ENCODE measurements at places on chromosomes 6 and 20.

GRCh38 chr6:128512296-128512695 is 8.1 kb downstream of the PTPRK start:
- DNase-seq: no peak

DNA sequence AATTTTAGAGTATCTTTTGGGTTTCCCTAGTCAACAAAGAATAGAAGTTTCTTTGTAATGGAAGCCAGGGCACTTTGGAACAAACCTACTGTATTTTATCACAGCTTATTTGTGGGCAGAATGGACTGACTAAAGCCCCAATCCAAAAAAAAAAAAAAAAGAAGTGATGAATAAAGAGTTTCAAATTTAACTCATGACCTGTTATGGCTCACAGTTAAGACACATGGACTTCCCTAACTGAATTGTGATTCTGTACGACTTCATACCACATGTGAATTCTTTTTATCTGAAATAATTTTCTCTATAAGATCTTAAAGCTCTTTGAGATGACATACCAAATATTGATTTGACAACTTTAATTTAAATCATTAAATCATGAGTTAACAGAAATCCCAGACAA is 77.2 kb downstream of the FILIP1 start:
- no peak for DNase-seq

DNA sequence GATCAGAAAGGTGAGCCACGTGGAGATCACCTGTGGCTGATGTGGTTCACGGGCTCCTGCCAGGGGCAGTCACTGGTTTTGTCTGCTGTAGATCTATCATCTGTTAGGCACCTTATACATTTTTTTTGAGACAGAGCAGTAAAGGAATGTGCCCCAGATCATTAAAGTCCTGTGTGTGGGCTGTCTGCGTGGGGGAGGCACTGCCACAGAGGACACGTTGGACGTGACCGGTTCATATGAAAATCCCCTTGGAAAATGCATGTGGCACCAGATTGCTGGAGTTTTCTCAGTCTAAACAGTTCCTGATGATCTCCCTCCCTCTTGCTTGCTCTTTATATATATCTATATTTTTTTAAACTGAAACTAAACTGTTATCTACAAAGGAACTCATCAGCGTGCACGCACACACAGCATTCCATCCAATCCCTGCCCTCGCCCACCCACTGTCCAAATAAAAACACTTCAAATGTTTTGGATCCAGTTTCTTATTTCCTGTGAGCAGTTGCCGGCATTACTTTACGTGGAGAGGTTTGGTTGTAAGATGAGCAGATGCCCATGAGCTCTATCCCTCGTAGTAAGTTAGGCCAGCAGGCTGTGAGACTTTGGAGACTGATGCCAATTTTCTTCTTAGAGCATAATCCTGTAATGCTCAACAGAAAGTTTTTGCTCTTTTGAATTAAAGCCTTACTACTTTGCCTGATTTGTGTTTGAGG is 161.6 kb upstream of the EXOC2 start:
- no peak for DNase-seq

DNA sequence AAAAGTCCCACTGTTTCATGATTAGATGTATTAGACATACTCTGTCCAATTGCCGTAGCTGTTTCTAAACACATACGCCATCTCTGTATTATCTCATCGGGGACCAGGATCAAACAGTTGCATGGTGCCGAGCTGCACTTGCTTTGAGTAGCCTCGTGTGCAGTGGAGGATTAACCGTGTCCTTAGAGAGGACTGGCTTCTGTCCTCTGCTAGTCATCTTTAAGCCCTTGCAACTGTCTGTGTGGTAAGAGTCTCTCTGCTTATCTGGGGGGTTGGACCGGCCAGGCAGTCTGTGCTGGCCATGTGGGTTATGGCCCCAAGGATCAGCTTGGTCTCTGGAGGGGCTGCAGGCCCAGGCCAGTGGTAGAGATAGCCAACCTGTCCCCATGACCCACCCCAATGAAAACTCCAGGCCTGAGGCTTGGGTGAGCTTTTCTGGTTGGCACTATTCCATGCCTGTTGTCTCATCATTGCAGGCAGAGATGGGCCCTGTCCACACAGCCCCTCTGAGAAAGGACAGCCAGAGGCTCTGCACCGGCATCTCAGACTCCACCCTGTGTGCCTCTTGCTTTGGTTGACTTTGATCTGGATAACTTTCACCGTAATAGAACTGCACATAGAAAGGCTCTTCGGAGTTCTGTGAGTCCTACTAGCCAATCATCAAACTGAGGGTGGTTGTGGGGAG is 137.3 kb upstream of the SNX9 start:
- DNase-seq: no peak

DNA sequence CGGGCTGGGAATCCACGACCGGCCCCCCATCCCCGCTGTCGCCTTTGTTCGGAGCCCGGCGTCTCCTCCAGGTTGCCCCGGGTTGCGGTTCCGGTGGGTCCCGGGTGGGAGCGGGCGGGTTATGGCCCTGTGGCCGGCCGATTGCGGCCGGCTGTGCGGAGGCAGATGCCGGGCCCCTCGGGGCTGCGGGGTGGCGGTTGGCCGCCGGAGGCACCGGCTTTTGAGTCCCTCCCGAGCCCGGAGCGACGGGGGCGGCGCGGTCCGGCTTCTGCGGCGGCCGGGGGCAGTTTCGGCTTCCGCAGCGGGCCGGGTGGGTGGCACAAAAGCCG is 431 bp downstream of the LOC128125822 start:
- no peak for DNase-seq

DNA sequence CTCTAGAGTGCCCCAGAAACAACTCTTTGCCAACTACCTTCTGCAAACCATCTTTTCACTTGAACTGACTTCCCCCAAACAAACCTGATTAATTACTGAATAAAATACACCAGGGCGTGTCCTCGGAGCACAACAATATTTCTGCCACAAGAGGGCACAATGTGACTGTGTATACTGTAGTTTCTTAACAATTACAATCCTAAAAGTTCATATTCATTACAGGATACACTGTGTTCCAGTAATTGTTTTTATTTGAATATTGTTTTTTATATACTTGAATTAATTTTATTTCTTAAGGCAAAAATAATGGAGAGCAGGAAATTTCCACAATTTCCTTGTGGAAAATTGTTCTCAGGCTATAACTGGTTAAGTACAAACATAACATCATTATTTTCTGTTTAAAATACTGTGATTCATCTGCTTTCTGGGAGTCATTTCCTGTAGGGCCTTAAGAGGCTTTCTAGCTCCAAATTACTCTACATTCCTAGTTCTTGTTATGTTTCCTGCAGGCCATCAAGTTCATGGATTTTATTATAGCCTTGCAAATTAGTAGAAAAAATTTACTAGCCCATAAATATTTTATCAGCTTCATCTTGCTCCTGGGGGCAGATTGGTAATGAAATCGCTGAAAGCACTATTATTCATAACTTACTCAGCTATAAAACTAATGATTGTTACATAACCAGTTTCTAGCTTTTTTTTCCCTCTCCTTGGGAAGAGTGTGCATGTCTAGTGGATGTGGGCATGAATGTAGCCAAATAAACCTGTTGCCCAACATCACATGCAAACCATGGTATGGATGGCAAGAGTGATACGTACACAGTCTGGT is 51.9 kb upstream of the SLC22A16 start:
- peak; percentile 69 for DNase-seq

DNA sequence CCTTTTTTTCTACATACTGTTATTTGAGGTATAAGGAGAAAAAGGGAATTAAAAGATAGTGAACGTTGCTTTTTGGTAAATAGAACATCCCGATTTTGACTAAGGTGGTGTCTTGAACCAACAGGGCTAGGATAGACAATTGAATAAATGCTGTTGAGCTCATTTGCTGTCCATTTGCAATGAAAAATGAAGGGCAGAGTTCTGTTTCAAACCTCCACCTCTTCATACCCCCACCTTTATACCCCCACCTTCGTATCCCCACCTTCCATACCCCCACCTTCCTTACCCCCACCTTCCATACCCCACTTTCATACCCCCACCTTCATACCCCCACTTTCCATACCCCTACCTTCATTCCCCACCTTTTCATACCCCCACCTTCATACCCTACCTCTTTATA is 93.4 kb upstream of the NAA20 start:
- DNase-seq: no peak

GRCh38 chr20:15220778-15221565 is 883.6 kb upstream of the FLRT3 start:
- no peak for DNase-seq

- no peak for DNase-seq
Observed at GRCh38 chr6:134047673-134048072, 4.8 kb downstream of the SLC2A12 start.

GRCh38 chr20:42862446-42862845 is 327.3 kb downstream of the PTPRT start:
- no peak for DNase-seq

GRCh38 chr6:37480951-37481534 is 18.6 kb downstream of the CCDC167 start:
- DNase-seq: no peak

- no peak for DNase-seq
Observed at GRCh38 chr20:53579266-53579580, 14.4 kb downstream of the ZNF217 start.

GRCh38 chr6:4677011-4677750 is 99.0 kb upstream of the CDYL start:
- DNase-seq: no peak

GRCh38 chr6:12720310-12720709 is 3.7 kb downstream of the PHACTR1 start:
- DNase-seq: no peak

DNA sequence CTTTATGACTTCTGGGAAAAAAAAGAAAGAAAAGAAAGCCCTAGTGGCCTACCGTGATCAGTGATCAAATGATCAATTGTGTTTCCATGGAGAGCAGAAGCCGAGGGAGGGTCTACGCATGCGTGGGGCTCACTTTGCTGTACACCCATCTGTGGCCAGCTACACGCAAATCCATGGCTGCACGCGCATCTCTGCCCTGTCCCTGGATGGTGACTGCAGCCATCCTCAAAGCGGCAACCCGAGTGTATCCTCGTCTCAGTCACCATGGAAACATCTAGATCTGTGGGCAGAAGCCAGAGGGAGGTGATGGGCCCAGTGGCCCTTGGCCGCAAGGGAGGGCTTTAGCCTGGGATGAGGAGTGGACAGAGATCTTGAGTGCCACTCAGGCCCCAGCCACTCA is 785 bp upstream of the ULBP3 start:
- no peak for DNase-seq

- no peak for DNase-seq
Observed at GRCh38 chr6:154502553-154502952, 7.9 kb downstream of the CNKSR3 start.

DNA sequence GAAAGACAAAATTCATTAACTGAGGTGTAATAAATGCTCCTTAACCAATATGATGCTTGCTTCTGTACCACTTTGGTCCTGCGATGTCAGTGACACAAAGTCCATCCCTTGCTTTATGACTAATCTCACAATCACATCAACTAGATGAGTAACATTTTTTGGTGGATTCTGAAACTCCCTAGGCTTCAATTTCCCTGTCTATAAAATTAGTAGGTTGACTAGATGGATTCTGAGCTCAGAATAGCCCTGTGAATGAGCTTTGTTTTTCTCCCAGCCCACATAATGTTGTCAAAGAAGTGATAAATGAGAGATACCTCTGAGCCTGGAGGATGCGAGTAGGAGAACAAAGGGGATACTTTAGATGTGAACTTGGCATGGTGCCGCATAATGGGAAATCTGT is 9.1 kb downstream of the TXLNB start:
- DNase-seq: no peak

DNA sequence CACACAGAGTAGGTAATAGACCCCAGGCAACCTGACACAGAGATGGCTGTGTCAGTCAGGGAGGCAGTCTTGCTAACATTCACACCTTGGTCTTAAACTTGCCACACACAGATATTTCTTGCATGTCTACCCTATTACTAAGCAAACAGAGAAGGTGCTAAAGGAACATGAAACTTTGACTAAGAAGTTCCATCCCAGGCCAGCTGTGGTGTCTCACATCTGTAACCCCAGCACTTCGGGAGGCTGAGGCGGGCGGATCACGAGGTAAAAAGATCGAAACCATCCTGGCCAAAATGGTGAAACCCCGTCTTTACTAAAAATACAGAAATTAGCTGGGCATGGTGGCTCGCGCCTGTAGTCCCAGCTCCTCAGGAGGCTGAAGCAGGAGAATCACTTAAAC is 222.4 kb upstream of the JARID2 start:
- DNase-seq: peak; percentile 83

DNA sequence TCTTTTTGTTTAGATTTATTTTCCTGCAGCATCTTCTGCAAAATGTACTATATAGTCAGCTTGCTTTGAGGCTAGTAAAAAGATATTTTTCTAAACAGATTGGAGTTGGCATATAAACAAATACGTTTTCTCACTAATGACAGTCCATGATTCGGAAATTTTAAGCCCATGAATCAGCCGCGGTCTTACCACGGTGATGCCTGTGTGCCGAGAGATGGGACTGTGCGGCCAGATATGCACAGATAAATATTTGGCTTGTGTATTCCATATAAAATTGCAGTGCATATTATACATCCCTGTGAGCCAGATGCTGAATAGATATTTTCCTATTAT is 3.2 kb downstream of the FOXC1 start:
- no peak for DNase-seq

GRCh38 chr20:45342855-45343531 is 5.2 kb downstream of the SDC4 start:
- no peak for DNase-seq

- DNase-seq: no peak
Observed at GRCh38 chr20:24129641-24130040, 141.1 kb upstream of the GGTLC1 start.

DNA sequence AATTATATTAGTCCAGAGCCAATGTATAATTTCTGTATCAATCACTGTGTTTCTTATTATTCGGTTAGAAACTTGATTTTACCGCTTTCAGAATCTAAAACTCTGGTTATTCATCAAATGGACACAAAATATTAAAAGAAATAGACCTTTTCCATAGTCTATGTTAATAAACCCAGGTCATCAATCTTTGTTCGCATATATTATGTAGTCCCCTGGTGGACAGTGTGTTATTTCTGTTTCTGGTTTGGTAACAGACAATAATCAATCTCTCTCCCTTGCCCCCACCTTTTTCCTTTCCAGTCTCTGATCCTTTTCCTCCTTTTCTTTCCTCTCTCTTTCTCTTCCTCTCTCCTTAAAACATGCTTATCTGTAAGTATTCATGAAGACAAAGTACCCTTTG is 139.0 kb downstream of the FLRT3 start:
- DNase-seq: no peak

GRCh38 chr6:28153546-28153945 is 11.9 kb downstream of the ZKSCAN8 start:
- no peak for DNase-seq
